ENCODE measurements at places on chromosomes 4 and X. TPM values are rescaled to one million over a fixed set of nuclear protein-coding genes. Genes with fewer than 3 reads are reported as not detected.

DOK7 gene
- 0.95 TPM for total RNA-seq

ZNF732 gene
- total RNA-seq = not detected

NOCT gene
- total RNA-seq = 11.3 TPM

FGB gene
- total RNA-seq = 11.4 TPM

Data from A549 treated with CORT108297 at 1 μM for 4 hours (cell line).